ENCODE measurements at places on chromosomes 4 and X.

DNA sequence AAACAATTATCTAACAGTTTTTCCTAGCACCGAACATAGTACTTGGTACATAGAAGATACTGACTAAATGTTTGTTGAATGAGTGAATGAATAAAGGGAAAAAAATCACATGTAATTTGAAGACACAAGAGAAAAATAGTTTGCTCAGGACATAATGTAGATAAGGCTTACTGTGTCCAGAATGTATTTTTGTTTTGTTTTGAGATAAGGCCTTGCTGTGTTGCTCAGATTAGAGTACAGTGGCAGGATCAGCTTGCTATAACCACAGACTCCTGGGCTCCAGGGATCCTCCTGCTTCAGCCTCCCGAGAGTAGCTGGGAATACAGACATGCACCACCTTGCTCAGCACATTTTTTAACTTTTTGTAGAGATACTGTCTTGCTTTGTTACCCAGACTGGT is 6.5 kb downstream of the FAM199X start:
- no peak overlapping the region for H3K27ac ChIP-seq
- peaks cover 13% of the 10 kb centered on the region for H3K4me1 ChIP-seq
- no peak for DNase-seq
- no peak overlapping the region for H3K4me3 ChIP-seq
- H3K36me3 ChIP-seq = peaks cover 27% of the 10 kb centered on the region

GRCh38 chr4:110211007-110211769 is 12.8 kb upstream of the ELOVL6 start:
- peaks cover 4% of the 10 kb centered on the region for H3K4me1 ChIP-seq
- no peak for DNase-seq
- H3K27ac ChIP-seq = no peak overlapping the region
- H3K36me3 ChIP-seq = no peaks in the 10 kb centered on the region
- H3K4me3 ChIP-seq = no peak overlapping the region

GRCh38 chrX:24026432-24026831 is 554 bp downstream of the KLHL15 start:
- H3K36me3 ChIP-seq = peaks cover 18% of the 10 kb centered on the region
- H3K27ac ChIP-seq = peak overlapping the region; percentile 100
- peaks cover 30% of the 10 kb centered on the region for H3K4me1 ChIP-seq
- peak overlapping the region; percentile 86 for H3K4me3 ChIP-seq
- DNase-seq = no peak

DNA sequence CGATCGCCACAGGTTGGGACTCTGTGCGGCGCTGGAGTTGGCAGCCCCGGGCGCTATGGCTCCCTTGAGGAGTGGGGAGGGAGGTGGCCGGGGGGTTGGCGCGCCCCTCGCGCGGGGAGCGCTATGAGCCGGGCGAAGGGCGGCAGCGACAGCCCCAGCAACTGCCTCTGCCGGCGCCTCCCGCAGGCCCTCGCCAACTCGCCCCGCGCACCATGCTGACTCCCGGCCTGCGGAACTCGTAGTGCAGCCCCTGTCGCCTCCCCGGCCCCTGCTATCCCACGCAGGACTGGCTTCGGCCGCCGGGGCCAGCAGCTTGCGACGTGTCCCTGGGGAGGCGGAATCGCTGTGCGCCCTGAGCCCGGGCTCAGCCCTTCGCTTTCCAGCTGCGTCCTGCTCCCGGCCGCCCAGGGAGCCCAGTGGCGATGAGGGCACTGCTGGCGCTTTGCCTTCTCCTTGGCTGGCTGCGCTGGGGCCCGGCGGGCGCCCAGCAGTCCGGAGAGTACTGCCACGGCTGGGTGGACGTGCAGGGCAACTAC is 415 bp downstream of the SHISA3 start:
- no peak overlapping the region for H3K27ac ChIP-seq
- H3K4me3 ChIP-seq = peak overlapping the region; percentile 88
- no peaks in the 10 kb centered on the region for H3K36me3 ChIP-seq
- H3K4me1 ChIP-seq = peaks cover 52% of the 10 kb centered on the region
- DNase-seq = peak; percentile 64
- H3K27me3 ChIP-seq = peaks cover 80% of the 10 kb centered on the region

- peaks cover 5% of the 10 kb centered on the region for H3K4me1 ChIP-seq
- H3K27ac ChIP-seq = no peak overlapping the region
- peaks cover 17% of the 10 kb centered on the region for H3K27me3 ChIP-seq
- no peak overlapping the region for H3K4me3 ChIP-seq
- DNase-seq = no peak
These were observed 23.7 kb upstream of the FBXW7 start for GRCh38 chr4:152559641-152560040.

GRCh38 chr4:10192331-10192730 is 75.7 kb upstream of the WDR1 start:
- H3K27ac ChIP-seq = no peak overlapping the region
- H3K4me3 ChIP-seq = no peak overlapping the region
- no peaks in the 10 kb centered on the region for H3K36me3 ChIP-seq
- peaks cover 34% of the 10 kb centered on the region for H3K27me3 ChIP-seq
- H3K4me1 ChIP-seq = no peaks in the 10 kb centered on the region
- DNase-seq = no peak

GRCh38 chrX:124764354-124764753 is 418.0 kb downstream of the SH2D1A start:
- no peak overlapping the region for H3K27ac ChIP-seq
- H3K27me3 ChIP-seq = no peaks in the 10 kb centered on the region
- H3K4me1 ChIP-seq = no peaks in the 10 kb centered on the region
- no peak for DNase-seq

DNA sequence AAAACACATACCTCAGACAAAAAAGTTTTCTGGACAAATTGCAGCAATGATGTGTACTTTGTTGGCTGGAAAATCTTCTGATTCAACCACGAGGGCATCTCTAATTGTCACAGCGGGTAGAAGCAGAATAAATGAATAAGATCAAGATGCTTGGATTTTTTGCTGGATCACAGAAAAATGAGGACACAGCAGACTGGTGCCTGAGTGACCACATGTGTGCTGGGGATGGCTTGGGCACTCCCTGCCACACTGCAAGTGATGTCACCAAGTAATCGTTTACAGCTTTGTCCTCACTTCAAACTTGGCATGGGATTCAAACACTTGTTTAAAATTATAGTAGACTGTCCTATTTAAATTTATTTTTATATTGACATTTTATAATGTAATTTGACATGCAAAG is 557.0 kb downstream of the SPRY1 start:
- DNase-seq = no peak
- H3K27me3 ChIP-seq = no peaks in the 10 kb centered on the region
- H3K36me3 ChIP-seq = peaks cover 29% of the 10 kb centered on the region
- H3K4me3 ChIP-seq = no peak overlapping the region

DNA sequence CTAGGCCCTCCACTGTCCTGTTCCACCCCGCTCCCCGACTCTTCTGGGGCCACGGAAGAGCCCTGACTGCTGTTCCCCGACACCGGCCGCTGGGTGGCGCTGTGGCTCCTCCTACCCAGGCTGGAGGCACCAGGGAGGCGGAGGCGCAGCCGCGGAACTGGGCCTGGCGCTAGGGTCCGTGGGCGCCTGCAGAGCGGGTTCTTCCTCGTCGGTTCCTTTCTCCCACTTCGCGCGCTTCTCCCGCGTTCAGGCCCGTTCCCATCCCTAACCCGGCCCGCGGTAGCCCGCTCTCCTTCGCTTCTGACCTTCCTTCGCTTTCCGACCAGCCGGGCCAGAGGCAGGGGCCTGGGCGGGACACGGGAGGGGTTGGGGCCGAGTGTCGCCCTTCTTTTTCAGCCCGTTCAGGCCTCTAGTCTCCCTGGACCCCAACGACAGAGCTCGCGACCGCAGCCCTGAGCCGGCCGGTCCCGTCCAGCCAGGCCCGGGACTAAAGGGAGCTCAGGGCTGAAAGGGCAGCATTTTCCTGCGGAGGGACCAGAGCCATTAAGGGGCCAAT is 34.3 kb downstream of the NALF2 start:
- peak; percentile 86 for DNase-seq
- H3K27ac ChIP-seq = no peak overlapping the region
- H3K4me3 ChIP-seq = peak overlapping the region; percentile 68
- H3K4me1 ChIP-seq = peaks cover 31% of the 10 kb centered on the region

DNA sequence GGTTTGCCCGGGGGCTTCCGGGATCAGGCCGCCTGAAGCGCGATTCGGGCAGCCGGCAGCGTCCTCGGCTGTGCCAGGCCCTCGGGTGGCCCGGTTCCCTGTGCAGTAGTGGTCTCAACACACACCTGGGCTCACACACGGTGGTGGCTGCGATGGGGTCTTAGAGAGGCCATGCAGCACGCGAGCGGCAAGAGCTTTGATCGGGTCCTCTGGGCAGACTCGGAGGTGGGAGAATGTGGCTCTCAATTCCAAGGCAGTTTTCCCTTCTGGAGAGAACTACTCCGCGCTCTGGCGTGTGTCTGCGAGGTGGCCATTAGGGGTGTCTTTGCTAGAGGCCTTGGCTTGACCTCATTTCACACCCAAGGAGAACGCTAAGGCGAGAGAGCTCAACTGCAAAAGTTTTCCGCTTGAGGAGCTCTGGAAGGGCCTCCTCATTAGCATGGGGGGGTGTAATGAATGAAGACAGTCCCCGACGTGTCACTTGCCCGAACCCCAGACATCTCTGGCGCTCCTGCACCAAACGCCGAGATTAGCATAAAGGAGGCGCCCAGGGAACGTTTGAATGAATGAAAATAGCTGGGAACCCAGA is 771 bp upstream of the RBPJ start:
- peak overlapping the region; percentile 96 for H3K4me3 ChIP-seq
- peaks cover 32% of the 10 kb centered on the region for H3K4me1 ChIP-seq
- H3K36me3 ChIP-seq = peaks cover 12% of the 10 kb centered on the region
- DNase-seq = no peak

GRCh38 chr4:168882650-168883233 is 127.3 kb downstream of the CBR4 start:
- H3K4me3 ChIP-seq = no peak overlapping the region
- DNase-seq = no peak
- H3K4me1 ChIP-seq = peaks cover 44% of the 10 kb centered on the region
- H3K27me3 ChIP-seq = no peaks in the 10 kb centered on the region
- H3K36me3 ChIP-seq = peaks cover 60% of the 10 kb centered on the region
- H3K27ac ChIP-seq = no peak overlapping the region

DNA sequence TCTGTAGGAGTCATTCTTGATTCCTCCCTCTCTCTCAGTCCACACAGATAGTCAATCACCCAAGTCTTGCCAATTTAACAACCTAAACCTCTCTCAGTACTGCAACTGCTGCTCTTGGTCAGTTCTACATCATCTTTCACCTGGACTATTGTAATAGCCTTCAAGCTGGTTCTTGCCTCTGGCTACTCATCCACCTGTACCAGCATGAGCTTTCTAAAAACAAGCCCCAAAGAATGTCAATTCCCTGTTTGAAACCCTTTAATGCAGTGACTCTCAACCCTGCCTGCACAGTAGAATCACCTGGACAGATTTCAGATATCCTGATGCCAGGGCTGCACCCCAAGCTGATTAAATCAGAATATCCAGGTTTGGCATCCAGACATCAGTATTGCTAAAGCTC is 48.3 kb downstream of the VGLL1 start:
- H3K4me3 ChIP-seq = no peak overlapping the region
- no peaks in the 10 kb centered on the region for H3K36me3 ChIP-seq
- H3K4me1 ChIP-seq = peaks cover 24% of the 10 kb centered on the region
- no peak for DNase-seq

GRCh38 chr4:145766273-145766672 is 86.3 kb downstream of the C4orf51 start:
- H3K27ac ChIP-seq = peak overlapping the region; percentile 41
- H3K36me3 ChIP-seq = peaks cover 80% of the 10 kb centered on the region

- no peak for DNase-seq
- no peak overlapping the region for H3K4me3 ChIP-seq
- peaks cover 12% of the 10 kb centered on the region for H3K27me3 ChIP-seq
- H3K4me1 ChIP-seq = peaks cover 16% of the 10 kb centered on the region
- no peak overlapping the region for H3K27ac ChIP-seq
These were observed 144.4 kb upstream of the GATB start for GRCh38 chr4:151905197-151905596.

DNA sequence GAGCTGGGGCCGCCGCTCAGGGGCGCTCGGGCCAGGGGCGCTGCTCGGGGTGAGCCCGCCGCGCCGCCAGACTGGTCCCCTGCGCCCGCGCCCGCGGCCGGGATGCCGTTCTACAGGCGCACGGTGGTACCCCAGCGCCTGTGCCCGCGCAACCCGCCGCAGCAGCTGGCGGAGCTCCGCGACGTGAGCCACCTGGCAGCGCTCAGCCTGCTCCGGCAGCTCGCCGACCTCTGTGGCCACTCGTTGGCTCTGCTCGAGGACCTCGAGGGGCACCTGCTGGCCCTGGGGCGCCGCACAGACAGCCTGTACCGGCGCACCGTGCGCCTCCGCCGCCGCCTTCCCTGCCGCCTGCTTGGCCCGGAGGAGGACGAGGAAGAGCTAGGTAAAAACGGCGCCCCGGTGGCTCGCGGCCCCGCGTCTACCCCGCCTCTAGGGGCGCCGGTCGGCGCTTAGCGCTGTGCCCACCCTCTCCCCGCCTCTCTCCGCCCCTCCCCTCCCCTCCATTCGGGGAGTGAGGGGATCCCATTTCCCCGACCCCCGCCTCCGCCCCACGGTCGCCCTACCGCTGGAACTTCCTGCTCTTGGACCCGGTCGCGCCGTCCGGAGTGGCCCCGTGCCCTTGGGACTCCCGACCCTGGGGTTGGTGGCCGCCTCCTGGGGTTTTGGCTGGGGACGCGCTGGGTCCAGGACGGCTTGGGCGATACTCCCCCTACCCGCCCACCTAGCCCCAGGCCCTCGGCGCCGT is 513 bp downstream of the NHSL2 start:
- H3K4me1 ChIP-seq = peaks cover 64% of the 10 kb centered on the region
- no peak overlapping the region for H3K27ac ChIP-seq
- peak; percentile 67 for DNase-seq
- H3K36me3 ChIP-seq = no peaks in the 10 kb centered on the region

DNA sequence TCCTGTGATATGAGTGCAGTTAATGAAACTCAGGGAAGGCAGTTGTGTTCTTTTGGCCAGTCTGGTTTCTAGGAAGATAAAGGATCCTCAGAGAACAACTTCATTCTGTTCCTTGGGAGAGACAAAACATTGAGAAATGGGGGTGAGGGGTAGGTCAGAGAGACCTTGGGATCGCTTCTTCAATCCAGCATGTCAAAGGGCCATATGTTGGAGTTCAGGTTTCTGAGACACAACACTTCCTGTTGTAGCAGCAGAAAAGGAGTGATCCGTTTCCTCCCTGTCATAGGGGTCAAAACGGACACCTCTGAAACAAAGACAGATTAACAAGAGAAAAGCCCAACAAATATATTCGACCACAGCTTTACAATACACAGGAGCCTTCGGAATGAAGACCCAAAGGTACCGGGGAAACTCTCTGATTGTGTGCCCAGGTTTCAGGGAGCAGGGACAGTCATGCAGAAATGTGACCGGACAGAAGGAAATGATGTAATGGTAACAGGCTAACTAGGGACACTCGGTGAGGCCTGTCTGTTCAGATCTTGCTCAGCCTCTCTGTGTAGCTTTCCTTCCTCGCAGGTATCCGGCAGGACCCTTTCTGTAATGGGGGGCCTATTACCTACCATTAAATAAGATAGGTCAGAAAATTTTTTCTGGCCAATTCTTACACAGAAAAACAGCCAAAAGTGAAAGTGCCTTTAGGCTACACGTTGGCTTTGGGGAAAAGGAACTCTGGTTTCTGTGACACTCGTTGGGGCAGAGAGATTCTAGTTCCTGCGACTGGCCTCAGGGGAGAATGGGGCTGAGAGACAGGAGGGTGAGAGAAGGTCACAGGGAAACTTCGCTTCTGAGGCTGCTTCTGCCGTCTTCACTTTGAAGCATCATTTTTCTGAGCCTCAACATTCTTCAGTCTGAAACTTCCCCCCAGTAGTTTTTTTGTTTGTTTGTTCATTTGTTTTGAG is 103.3 kb upstream of the TLR3 start:
- DNase-seq = no peak
- H3K27ac ChIP-seq = peak overlapping the region; percentile 77
- H3K4me1 ChIP-seq = peaks cover 13% of the 10 kb centered on the region
- H3K36me3 ChIP-seq = no peaks in the 10 kb centered on the region

Measured in nephron progenitor cell (in vitro differentiated cells).